Lung microvascular endothelial cell (primary cell): ENCODE measurements at places on chromosomes 3 and 15. TPM values are rescaled to one million over a fixed set of nuclear protein-coding genes. Genes with fewer than 3 reads are reported as not detected.

GRCh38 chr3:146308682-146309081 is 57.8 kb upstream of the PLSCR4 start:
- peak; percentile 96 for DNase-seq

Gene NTRK3
- not detected in 2 replicates for total RNA-seq

DNA sequence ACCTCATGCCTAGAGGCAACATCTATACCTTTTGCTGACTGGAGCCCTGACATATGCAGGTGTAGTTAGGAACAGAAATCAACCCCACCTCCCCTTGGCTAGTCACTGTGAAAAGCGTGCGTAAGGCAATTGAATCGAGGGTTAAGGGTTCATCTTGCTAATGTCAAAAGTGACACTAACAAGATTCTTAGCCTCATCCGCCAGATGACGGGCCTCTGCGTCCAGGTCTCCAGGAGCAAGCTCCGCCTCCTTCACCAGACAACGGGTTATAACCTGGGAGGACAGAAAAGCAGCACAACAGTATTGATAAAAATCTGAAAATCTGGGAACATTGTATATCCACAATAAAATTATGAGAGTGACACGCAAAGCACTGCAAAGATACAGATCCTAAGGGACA is 4.7 kb downstream of the SELENOS start:
- no peak for DNase-seq

DNA sequence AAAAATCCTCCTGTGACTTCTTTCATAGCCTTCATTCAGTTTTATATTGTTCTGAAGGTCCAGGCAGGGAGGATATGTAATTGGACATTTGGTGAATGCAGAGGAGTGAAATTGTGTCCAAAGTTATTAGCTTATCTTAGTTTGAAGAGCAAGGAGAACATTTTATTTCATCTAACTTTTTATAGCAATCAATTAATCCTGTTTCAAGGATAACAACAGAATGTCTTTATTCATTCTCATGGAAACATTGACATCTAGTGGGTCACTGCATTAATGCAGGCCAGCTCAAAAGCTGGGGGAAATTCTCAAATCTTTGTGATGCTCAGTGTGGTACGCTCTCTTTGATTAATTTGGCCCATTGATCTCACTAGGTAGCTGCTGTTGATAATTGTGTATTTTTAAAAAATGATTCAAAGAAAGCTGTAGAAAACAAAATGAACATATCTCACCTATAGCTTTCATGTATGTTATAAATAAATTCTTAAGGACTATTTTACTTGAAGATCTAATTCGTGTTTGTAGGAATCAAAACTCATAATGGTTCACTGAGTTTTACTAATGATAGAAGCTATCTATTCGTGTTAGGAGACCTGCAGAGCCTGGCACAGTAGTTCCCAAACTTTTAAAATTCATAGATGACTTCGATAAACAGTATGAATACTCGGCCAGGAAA is 150.8 kb upstream of the KCNMB2 start:
- DNase-seq: peak; percentile 47

Gene TRIM71
- not detected in 2 replicates for total RNA-seq

DNA sequence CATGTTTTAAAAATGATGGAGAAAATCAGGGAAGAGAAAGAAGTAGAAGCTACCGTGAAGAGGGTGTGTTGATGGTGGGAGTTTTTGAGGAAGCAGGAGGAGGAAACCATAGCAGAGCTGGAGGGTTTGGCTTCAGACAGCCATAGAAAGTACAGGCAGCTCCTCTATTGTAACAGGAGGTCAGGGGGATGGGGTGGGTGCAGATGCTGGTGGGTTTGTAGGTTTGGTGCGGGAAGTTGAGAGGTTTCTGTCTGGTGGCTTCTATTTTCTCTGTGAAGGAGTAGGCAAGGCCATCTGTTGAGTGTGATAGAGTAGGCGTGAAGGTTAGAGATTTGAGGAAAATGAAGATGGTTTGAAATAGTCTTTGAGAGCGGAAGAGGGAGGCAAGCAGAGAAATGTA is 97.7 kb upstream of the TBC1D5 start:
- no peak for DNase-seq

DNA sequence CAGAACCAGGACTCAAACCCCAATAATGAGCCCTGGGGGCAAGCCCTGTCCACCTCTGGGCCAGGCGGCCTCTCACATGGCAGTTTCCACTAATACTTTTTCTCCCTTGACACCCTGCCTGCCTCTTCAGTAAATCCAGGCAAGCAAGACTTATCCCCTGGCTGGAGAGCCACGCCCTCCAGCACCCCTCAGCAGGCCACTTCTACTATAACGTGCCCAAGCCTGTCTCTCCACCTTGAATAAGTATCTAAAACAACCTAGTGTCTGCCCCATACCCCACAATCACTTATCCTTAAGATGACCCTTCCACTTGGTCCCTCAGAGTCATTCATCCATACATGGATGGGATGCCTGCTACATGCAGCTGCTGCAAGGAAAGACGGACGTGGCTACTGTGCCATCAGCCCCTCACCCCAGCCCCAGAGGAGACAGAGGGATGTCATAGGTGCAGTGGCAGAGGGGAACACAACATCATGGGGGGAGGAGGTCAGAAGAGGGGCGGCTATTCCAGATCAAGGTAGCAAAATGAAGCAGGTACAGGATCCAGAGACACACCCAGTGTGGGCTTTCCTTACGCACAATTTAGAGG is 63.4 kb downstream of the LRIG1 start:
- DNase-seq: no peak

Gene HYAL1
- 3.1 and 5.8 TPM in 2 replicates for total RNA-seq

Gene KBTBD8
- 1.5 and 2.4 TPM in 2 replicates for total RNA-seq

Gene BUB1B
- 3.0 and 10.5 TPM in 2 replicates for total RNA-seq
